Neural crest cell (in vitro differentiated cells): ENCODE measurements at places on chromosomes 7 and 10. TPM values are rescaled to one million over a fixed set of nuclear protein-coding genes. Genes with fewer than 3 reads are reported as not detected.
A peak's percentile ranks its signal among the peaks of the same experiment; 100 is the strongest.

GRCh38 chr7:4765776-4766490, 9.5 kb upstream of the AP5Z1 start:
- no peak for DNase-seq

- no peak for DNase-seq
Measured at GRCh38 chr10:12438919-12439692, 89.8 kb downstream of the CAMK1D start.

GRCh38 chr10:111203615-111204014, 126.8 kb downstream of the ADRA2A start:
- no peak for DNase-seq

- DNase-seq = no peak
Measured at GRCh38 chr7:141370178-141370577, 181.0 kb upstream of the AGK start.

GRCh38 chr10:46528171-46528671, 28.2 kb downstream of the GPRIN2 start:
- no peak for DNase-seq

- peak; percentile 21 for DNase-seq
Measured at GRCh38 chr10:73591935-73592699, 975 bp upstream of the USP54 start.

GRCh38 chr10:78763651-78764395, 304.9 kb upstream of the ZMIZ1 start:
- no peak for DNase-seq

- DNase-seq = no peak
Measured at GRCh38 chr10:90652519-90652918, 205.3 kb downstream of the HTR7 start.

DNA sequence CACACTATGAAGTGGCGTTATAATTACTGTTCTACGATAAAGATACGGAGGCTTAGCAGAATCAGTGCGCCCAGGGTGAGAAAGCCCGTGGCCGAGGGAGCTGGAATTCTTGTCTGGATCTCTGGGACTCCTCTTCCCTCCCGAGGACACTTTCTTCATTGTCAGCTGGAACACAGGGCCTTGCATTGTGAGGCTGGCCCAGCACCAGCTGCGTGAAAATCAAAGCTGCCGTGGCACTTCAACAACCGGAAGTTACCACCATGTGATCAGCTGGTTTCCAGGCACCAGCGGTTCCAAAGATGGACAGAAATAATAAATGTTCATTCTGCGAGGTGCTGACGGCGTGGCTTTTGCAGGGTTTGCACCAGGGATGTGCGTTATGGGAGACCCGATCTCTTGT, 234.0 kb upstream of the PITRM1 start:
- DNase-seq = no peak

DNA sequence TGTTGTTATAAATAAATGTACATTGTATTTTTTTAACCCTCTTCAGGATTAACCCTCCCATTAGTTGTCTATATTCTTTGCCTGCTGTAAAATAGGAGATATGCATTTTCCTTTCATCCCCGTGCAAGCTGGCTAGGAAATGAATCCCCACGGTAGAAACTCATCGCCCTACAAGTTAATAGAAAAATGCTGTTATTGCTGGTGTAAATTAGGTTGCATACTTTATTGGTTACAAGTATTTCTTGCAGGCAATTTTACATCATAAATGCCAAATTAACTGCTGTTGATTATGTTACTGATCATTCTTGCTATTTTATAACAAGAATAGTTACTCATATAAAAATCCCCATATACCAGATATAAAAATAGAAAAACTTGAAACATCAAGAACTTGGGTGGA, 454.2 kb upstream of the KLF6 start:
- no peak for DNase-seq

GRCh38 chr7:101590663-101591435, 38.2 kb downstream of the MYL10 start:
- no peak for DNase-seq

GRCh38 chr10:75436896-75437295, 5.5 kb downstream of the LRMDA start:
- no peak for DNase-seq

- no peak for DNase-seq
Measured at GRCh38 chr10:26384600-26384999, 53.5 kb upstream of the APBB1IP start.

DNA sequence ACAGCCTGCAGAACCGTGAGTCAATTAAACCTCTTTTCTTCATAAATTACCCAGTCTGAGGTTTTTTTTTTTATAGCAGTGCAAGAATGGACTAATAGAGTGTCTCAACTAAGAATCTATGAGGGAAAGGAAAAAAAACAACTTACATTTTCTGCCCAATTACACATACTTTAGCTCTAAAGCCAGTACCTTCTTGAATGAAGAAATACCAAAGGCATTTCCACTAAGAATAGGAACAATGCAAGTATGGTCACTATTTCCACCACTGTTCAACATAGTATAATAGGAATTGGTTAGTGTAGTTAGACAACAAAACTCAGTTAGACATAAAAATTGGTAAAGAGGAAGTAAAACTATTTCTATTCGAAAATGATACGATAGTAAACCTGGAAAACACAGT, 37.6 kb downstream of the MICU1 start:
- DNase-seq = no peak

DNA sequence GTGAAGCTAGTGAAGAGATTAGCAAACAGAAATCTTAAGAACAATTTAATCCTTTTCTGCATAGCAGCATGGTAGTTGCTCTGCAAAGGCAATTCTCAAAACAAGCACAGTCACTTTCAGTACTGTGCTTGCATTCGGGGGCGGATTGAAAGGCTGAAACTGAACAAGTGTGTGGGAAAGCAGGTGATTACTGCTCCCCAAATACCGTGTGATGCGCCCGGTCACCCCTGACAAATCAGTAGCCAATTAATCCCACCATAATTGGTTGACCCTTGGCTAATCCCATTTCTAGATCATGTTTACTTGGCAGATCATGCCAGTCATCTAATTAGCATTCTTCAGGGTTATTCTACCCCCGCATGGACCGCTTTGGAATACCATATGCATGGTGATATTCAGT, 76.5 kb upstream of the ADRB1 start:
- DNase-seq = no peak

DNA sequence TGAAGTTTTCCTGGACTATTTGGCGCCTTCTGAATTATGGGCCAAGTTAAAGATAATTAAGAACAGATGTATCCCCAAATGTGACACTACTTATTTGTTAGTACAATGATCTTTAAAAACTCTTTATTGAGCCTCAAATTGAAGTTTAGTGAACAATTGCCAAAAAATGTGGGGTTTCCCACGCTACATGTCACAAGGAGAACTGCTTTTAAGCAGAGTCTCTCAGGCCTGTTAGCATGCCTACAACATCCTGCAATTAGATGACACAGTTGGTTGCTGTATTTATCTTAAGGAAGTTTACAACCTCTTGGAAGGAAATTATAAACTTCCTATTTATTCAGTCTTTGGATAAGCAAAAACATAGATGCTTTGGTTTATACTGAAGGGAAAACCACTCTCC, 733.0 kb downstream of the TNS3 start:
- no peak for DNase-seq

DNA sequence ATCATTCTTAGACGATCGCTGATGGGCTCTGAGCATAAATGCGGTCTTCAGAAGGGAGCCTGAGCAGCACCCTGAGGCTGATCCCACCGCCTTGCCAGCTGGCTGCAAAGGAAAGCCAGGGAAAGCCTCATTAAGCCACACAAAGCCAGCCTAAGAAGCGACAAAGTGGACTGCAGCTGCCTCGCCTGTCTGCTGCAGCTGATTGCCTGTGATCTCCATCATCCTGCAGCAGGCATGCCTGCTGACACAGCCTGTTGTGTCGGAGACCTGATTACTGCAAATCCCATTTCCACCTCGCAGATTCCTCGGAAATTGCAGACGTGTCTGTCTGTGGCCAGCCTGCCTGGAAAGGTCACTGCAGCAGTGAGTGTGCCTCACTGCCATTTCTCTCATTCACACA, 1087.0 kb upstream of the AUTS2 start:
- peak; percentile 2 for DNase-seq

DNA sequence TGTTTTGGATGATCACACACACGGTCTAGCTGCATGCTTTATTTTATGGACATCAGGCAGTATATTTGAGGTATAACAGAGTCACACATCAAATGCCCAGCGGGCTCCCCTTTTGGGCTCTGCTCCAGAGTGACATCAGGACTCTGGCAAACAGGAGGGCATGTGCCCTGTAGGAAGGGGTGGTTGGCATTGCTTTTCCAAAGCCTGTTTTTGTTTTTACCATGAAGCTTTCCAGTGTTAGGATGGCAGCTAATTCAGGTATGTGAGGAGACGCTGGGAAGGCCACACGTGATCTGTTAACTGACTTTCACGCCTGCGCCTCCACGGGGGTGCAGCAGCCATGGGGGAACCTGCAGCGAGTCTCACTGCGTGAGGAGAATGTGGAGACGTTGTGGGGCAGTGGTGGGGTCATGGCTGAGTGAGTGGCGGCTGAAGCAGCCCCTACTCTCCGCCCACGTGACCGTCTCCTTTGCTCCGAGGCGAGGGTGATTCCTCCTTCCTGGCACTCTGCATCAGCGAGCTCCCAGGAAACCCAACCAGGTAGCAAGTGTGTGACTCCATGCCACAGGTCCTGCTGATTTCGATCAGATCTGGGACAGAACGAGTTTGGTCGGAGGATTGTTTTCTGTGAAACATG, 117.7 kb downstream of the ANKRD61 start:
- no peak for DNase-seq

DNA sequence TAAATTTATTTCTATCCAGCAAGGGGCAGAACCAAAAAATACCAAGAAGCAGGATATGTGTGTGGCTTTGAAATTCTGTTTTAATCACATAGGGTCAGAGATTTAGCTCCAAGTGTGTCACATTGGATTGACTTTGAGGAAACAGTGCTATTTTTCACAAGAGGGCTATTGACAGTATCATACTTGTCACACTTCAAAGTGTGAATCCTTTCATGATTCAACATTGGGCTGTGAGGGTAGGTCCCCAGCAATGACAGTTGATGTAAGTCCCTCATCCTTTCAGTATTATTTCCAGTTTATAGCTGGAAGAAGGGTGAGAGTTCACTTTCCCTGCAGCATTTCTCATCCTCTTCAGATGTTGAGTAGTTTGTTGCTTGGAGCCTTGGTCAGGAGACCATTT, 7.4 kb downstream of the CCNY start:
- DNase-seq = no peak

GRCh38 chr10:77800738-77801266, 125.8 kb downstream of the DLG5 start:
- no peak for DNase-seq

DNA sequence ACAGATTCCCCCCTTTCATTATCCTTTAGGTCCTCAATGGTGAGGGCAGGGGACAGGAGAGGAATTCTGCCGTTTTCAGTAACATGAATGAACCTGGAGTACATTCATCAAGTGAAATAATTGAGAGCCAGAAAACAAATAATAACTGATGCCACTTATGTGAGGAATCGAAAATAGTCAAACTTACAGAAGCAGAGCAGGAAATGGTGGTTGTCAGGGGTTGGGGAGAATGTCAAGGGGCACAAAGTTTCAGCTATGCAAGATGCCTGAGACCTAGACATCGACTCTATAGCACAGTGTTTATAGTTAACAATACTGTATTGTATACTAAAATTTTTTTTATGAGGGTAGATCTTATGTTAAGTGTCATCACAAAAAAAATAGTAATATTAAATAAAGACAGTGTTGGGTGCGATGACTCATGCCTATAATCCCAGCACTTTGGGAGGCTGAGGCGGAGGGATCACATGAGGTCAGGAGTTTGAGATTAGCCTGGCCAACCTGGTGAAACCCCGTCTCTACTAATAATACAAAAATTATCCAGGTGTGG, 1219.8 kb downstream of the GATA3 start:
- no peak for DNase-seq

DNA sequence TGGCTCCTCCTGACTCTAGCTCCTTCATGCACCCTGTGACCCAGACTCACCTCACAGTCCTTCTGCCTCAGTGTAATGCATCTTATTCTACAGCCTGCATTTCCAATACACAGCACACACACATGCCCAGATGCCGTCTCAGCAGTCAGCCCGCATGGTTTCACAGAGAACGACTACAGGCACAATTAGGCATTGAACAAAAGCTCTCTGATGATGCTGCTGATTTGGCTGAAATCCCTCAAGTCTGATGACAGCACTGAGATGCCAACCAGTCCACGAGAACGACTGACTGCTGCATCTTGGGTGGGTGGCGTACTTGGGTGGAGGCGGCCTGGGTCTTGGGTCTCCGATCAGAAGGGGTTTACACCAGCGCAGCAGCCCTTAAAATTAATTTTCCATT, 200.4 kb downstream of the TAX1BP1 start:
- no peak for DNase-seq

DNA sequence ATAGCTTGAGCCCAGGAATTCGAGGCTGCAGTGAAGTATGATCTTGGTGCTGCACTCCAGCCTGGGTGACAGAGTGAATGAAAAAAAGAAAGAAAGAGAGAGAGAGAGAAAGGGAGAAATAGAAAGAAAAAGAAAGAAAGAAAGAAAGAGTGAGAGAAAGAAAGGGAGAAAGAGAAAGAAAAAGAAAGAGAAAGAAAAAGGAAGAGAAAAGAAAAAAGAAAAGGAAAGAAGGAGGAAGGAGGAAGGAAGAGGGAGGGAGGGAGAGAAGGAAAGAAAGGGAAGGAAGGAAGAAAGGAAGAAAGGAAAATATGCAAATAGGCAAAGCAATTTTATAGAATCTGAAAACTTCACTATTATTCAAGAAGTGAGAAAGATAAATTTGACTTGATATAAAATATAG, 24.5 kb upstream of the JCAD start:
- no peak for DNase-seq

DNA sequence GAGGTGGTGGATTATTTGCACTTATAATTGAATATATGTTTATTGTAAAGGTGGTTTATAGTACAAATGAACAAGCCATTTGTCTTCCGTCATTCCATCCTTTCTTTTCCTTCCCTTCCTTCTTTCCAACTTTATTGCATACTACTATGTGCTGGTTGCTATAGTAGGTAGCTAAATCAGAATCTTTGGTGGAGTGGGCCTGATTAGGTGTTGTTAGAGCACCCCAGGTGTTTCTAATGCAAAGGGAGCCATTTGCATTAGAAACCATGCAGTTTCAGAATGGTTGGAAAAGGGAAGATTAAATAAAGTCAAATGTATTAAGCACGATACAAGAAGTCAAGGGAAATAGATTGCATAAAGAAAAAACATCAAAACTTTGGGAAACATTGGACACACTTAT, 88.8 kb upstream of the TRIL start:
- no peak for DNase-seq

DNA sequence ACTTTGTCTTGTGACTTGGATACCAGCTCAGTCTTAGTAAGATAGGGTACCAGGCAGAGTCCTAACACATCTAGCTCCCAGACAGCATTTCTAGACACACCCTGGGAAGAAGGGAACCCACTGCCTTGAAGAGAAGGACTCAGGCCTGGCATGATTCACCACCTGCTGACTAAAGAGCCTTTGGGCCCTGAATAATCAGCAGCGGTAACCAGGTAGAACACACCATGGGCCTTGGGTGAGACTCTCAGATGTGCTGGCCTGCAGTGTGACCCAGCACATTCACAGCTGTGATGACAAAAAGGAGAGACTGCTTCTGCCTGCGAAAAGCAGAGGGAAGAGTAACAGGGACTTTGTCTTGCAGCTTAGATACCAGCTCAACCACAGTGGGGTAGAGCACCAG, 10.4 kb upstream of the TNKS2 start:
- no peak for DNase-seq

Gene ITGB8
- 18.2 and 19.9 TPM in 2 replicates for total RNA-seq

Gene HOXA1
- total RNA-seq = 3.5 and 3.6 TPM in 2 replicates

Gene KIF11
- total RNA-seq = 70.8 and 71.5 TPM in 2 replicates

Gene MINPP1
- 23.9 TPM in 2 replicates for total RNA-seq

Gene PLOD3
- 86.9 and 98.0 TPM in 2 replicates for total RNA-seq

Gene MYL10
- total RNA-seq = not detected in 2 replicates

Gene PTER
- total RNA-seq = 7.3 and 7.8 TPM in 2 replicates

Gene SPDYE11
- not detected in 2 replicates for total RNA-seq

Gene TMEM273
- total RNA-seq = 0.37 TPM in 1 of 2 replicates, not detected in the other

Gene GNGT1
- 0.65 and 1.0 TPM in 2 replicates for total RNA-seq

Gene NUTM2E
- total RNA-seq = 1.6 and 2.0 TPM in 2 replicates
